ENCODE measurements at places on chromosomes 4 and X. TPM values are rescaled to one million over a fixed set of nuclear protein-coding genes. Genes with fewer than 3 reads are reported as not detected.
A peak's percentile ranks its signal among the peaks of the same experiment; 100 is the strongest.

- no peak overlapping the region for H3K27ac ChIP-seq
- no peaks in the 10 kb centered on the region for H3K27me3 ChIP-seq
- no peak for DNase-seq
- no peaks in the 10 kb centered on the region for H3K4me1 ChIP-seq
- H3K4me3 ChIP-seq = no peak overlapping the region
Measured at GRCh38 chrX:68989865-68990606, 161.2 kb downstream of the EFNB1 start.

DNA sequence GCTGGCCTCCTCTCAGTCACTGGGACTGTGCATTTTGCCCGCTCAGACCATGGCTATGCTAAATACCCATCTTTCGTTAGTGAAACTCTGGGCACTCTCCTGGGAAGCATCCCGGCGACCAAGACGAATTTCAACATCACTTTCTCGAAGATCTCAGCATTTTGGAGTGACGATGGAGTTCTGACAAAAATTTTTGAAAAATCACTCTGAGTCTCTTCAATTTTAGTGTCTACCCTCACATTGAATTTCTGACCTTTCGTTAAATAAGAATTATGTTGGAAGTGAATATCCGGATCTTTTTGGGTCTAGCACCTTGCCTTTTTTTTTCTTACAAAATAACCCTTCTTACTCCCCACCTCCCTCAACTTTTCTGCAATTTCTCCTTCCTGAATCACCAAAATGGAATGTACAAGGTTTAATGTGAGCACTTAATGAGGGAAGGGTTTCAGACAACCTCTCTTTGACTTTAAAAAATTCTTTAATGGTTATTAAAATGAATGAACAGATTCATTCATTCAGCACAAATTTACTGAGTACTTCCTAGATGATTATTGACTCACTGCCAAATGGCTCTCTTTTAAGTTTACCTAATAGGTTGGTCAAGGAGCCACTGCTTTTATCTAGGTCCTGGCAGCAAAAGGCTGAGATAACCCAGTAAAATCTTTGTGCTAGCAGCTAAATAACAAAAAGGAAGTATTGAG lies 746 bp upstream of the AADAT start:
- H3K27me3 ChIP-seq = peaks cover 46% of the 10 kb centered on the region
- H3K27ac ChIP-seq = no peak overlapping the region
- DNase-seq = no peak
- H3K4me3 ChIP-seq = peak overlapping the region; percentile 57
- no peaks in the 10 kb centered on the region for H3K36me3 ChIP-seq

DNA sequence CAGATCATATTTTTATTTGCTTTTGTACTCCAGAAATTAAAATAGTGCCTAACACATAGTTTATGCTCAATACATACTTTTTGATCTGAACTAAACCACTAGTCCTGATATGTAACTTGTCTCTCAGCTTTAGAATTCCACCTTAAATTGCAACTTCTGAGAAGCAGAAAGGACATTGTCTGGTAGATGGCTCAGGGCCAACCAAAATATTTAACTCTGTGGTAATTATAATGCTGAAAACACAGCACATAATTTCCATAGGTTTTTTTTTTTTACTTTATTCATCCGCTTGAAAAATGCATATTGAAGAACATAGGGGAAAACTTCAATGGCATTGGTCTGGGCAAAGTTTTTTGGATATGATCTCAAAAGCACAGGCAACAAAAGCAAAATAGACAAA lies 59.3 kb downstream of the AREG start:
- H3K4me3 ChIP-seq = no peak overlapping the region
- H3K36me3 ChIP-seq = no peaks in the 10 kb centered on the region
- H3K27ac ChIP-seq = no peak overlapping the region

DNA sequence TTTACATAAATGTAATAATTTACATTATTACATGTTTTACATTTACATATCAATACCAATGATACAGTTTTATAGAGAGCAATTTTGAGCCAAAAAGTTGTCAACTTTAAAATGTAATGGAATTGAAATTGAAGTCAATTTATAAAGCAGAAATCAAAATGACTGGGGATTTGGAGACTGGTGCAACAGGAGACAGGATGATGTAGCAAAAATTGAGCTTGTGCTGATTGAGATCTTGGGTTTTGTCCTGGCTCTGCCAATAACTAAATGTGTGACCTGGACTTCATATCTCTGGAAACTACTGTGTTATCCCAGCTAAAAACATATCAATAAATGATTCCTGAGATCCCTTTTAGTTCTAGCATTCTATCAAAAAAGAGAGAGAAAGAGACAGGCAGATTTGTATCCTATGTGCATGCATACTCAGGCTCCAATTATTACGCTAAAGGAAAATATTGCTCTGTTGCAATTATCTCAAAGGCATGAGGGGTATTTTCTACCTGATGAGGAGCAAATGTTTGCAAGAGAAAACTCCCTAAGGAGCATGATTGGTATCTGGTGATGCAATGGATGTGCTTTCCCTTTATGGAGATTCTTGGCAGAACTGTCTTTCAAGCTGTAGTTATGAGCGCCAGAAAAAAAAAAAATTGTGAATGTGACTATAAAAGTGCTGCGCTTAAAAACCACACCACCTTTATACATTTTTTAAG lies 14.7 kb downstream of the EXOC1L start:
- no peak overlapping the region for H3K4me3 ChIP-seq
- no peaks in the 10 kb centered on the region for H3K4me1 ChIP-seq
- H3K36me3 ChIP-seq = no peaks in the 10 kb centered on the region
- DNase-seq = no peak

DNA sequence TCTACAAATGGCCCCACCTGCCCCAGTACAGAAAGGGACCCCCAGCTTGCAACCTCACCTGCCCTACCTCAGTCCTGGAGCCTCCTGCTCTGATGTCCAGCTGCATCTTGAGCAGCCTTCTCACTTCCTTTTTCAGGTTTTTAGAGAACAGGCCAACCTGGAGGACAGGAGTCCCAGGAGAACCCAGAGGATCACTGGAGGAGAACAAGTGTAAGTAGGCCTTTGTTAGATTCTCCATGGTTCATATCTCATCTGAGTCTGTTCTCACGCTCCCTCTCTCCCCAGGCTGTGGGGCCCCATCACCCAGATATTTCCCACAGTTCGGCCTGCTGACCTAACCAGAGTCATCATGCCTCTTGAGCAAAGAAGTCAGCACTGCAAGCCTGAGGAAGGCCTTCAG lies 3.6 kb downstream of the MAGEA11 start:
- H3K4me3 ChIP-seq = no peak overlapping the region
- H3K36me3 ChIP-seq = no peaks in the 10 kb centered on the region
- no peaks in the 10 kb centered on the region for H3K27me3 ChIP-seq
- DNase-seq = no peak
- no peak overlapping the region for H3K27ac ChIP-seq
- H3K4me1 ChIP-seq = no peaks in the 10 kb centered on the region

DNA sequence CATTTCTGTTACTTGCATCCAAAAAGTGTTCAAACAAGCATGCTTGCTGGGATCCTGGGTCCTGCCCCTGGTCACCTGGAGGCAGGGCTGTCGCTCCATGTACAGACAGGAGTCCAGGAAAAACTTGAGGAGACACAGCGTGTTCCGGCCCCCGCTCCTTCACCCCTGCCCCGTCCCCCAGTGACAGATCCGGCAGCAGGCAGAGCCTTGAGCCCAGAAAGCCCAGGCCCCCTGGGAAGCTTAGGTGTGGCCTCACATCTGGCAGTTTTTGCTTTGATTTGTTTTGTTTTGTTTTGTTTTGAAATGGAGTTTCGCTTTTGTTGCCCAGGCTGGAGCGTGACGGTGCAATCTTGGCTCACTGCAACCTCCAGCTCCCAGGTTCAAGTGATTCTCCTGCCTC lies 67.0 kb downstream of the TRMT44 start:
- DNase-seq = no peak
- H3K4me3 ChIP-seq = no peak overlapping the region
- no peaks in the 10 kb centered on the region for H3K27me3 ChIP-seq
- H3K4me1 ChIP-seq = no peaks in the 10 kb centered on the region
- no peak overlapping the region for H3K27ac ChIP-seq

DNA sequence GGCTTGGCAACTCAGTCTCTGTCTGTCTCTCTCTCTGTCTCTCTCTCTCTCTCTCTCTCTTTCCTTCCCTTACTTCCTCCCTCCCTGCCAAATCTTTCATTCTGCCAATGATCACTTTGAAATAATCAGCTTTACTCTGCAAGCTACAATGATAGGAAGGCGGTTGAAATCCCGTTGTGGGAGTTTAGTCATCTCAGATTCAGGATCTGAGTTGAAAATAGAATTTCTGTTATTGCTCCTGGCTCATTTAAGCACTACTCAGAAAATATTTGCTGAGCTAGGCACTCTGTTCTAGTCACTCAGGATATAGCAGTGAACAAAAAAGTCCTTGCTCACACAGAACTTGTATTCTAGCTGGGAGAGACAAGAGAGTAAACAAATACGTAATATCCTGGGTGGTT lies 56.3 kb upstream of the DCTD start:
- no peak for DNase-seq
- H3K4me1 ChIP-seq = peaks cover 7% of the 10 kb centered on the region
- peaks cover 47% of the 10 kb centered on the region for H3K27me3 ChIP-seq
- no peak overlapping the region for H3K4me3 ChIP-seq
- H3K27ac ChIP-seq = no peak overlapping the region

GRCh38 chr4:183011213-183011907 lies 87.7 kb upstream of the WWC2 start:
- no peaks in the 10 kb centered on the region for H3K4me1 ChIP-seq
- peaks cover 35% of the 10 kb centered on the region for H3K27me3 ChIP-seq
- DNase-seq = no peak
- no peaks in the 10 kb centered on the region for H3K36me3 ChIP-seq

DNA sequence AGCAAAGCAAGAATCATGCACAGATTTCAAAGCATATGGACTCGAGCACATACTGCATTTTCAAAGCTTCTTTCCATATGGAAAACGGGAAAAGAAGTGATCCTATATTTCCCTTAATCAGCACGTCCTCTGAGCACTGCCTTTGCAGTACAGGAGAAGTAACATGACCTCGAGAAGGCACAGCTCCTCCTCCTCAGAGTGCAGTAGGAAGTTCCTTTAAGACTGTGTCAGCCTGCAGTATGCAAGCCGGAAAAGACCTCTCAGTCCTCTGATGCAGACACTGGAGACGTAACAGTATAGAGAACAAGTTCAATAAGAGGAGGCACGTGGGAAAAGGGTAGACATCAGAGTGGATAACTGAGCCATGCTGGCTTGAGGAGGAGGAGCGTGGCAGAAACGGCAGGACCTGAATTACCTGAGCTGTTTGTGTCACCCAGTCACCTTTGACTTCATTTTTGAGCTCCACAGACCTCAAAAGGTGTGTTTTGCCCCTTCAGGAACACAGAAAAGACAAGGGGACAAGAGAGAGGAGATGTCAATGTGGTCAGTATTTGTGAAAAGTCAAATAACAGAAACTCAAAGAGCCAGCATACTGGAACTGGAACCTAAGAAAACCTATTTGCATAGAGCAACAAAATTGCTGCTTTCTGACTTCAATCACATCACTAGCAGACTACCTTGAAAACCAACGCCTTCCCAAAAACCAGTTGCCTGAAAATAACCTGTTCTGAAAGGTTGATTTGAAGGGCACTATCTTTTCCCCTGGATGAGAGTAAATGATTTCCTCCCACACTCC lies 20.8 kb downstream of the IRF2 start:
- H3K27me3 ChIP-seq = no peaks in the 10 kb centered on the region
- peak overlapping the region; percentile 61 for H3K4me3 ChIP-seq
- peaks cover 65% of the 10 kb centered on the region for H3K4me1 ChIP-seq
- H3K27ac ChIP-seq = peak overlapping the region; percentile 94
- peaks cover 20% of the 10 kb centered on the region for H3K36me3 ChIP-seq

DNA sequence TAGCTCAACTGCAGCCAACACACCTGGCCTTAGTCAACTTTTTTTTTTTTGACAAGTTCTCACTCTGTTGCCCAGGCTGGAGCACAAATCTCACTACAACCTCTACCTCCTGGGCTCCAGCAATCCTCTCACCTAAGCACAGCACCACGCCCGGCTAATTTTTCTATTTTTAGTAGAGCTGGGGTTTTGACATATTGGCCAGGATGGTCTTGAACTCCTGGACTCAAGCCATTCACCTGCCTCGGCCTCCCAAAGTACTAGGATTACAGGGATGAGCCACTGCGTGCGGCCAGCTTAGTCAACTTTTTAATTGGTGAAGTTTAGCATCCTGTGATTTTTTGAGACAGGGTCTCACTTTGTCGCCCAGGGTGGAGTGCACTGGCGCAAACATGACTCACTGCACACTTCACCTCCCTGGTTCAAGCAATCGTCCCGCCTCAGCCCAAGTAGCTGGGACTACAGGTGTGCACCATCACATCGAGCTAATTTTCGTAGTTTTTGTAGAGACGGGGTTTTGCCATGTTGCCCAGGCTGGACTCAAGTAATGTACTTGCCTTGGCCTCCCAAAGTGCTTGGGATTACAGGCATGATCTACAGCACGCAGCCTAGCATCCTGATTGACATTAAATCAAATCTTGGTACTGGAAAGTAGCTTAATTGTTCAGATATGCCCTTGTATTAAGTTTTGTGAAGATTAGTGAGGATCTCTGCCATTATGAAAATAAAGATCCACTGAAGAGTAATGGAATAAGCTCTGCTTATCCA lies 8.3 kb downstream of the HNRNPDL start:
- no peak overlapping the region for H3K27ac ChIP-seq
- peaks cover 42% of the 10 kb centered on the region for H3K36me3 ChIP-seq

DNA sequence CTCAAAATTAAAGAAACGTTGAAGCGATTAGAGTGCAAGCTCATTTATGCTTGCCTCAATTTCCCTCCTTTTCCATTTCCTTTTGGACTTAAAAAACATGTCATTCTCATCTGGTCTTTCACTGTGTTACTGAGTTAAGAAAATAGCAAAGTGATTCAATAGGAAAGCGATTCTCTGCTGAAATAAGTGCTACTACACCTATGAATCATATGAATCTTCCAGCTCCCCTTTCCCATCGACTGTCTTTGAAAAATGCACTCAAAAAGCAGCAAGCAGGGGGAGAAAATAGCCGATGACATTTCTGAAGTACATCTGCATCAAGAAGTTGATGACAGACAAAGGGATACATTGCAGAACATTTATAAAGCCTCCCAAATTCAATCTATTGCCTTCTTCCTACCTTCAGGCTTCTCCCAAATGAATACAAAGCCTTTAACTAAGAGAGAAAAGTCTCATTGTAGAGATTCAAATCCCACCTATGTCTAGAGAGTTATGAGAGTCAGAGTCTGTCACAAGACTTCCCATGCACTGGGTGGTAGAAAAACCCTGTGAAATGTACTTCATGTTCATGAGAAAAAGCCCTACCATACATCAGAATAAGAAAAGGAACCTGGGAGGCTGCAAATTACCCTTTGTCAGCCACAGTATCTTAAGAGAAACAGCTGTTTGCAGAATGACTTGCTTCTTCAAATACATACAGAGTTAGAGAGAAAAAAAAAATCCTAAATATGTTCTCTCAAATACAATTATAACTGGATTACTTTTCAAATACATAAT lies 78.9 kb downstream of the MBNL3 start:
- H3K4me3 ChIP-seq = no peak overlapping the region
- DNase-seq = no peak
- H3K36me3 ChIP-seq = peaks cover 2% of the 10 kb centered on the region

- H3K36me3 ChIP-seq = no peaks in the 10 kb centered on the region
- no peak overlapping the region for H3K27ac ChIP-seq
- H3K4me3 ChIP-seq = no peak overlapping the region
- H3K27me3 ChIP-seq = no peaks in the 10 kb centered on the region
- DNase-seq = no peak
Measured at GRCh38 chrX:17913801-17914200, 52.7 kb upstream of the RAI2 start.

The CDS1 gene
- total RNA-seq = 0.12 TPM

The CCSER1 gene
- 0.42 TPM for total RNA-seq

The GLRA3 gene
- not detected for total RNA-seq

The ACSL1 gene
- 15.9 TPM for total RNA-seq

The ZCCHC18 gene
- total RNA-seq = 5.5 TPM
